ENCODE measurements at places on chromosomes 2 and 18. TPM values are rescaled to one million over a fixed set of nuclear protein-coding genes. Genes with fewer than 3 reads are reported as not detected.

Gene WDR12
- 29.6 TPM for total RNA-seq

Gene HOXD8
- total RNA-seq: 2.7 TPM

Gene SLC20A1
- 65.2 TPM for total RNA-seq

Gene AFG3L2
- 76.7 TPM for total RNA-seq

Gene TDRD15
- total RNA-seq: not detected

Data from melanocyte of skin (primary cell).